ENCODE measurements at places on chromosomes 2 and 18.

GRCh38 chr18:80023173-80023572 lies 11.1 kb upstream of the RBFA start:
- DNase-seq: peak; percentile 8

DNA sequence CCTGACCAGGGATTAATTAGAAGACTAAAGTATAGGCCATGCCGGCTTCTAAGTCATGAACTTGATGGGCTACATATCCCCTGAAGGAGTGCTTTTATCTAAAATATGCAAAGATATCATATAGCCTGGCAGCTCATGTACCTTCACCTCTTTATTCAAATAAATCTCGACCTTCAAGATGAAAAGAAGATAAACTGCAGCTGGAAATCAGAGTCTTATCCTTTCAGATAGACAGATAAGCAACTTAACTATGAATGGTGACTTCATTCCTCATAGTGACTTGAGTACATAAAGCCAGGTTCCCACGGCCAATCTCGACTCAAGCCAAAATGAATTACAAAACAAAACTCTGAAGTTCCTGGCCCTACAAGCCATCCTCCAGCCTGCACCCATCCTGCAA lies 165.3 kb upstream of the KLHL29 start:
- no peak for DNase-seq

DNA sequence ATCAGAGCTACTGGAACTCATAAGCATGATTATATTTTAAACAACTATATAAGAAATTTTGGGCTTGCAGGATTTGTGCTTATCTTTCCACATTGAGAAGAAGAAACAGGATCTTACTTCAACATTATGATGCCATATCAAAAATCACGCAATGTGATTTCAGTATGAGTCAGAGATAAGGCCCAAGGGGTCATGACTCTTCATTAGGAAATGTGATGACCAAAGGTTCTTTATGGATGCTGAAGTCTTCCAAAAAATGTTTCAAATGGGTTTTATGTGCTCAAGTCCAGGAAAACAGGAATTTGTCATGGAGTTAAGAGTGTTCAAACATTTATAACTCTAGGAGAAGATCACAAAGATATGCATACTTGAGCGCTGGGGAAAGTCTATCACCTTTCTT lies 7.8 kb upstream of the SERPINB2 start:
- DNase-seq: no peak

- DNase-seq: no peak
Observed at GRCh38 chr2:198273660-198274059, 469.3 kb downstream of the PLCL1 start.

- DNase-seq: no peak
Observed at GRCh38 chr18:44889111-44889510, 208.4 kb downstream of the SETBP1 start.

GRCh38 chr18:71130351-71130750 lies 841.5 kb downstream of the SOCS6 start:
- DNase-seq: no peak

- no peak for DNase-seq
Observed at GRCh38 chr2:173623438-173624319, 269.0 kb downstream of the CDCA7 start.

DNA sequence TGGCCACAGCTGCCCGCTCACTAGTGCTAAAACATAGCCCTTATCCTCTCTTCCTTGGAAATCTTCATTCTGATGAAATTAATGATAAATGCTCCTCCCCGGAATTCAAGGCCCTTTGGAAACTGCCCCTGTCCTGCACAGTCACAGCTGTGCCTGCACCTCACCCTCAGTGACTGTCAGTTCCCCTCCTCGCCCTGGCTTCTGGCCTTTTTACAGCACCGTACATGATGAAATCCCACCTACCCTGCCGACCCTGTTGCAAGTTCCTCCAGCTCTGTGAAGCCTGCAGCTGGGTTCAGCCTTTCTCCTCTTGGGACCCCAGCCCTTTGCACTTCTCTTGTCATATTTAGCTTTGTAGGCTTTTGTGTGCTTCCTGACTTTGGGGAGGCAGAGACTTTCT lies 48.4 kb downstream of the DCDC2C start:
- DNase-seq: no peak

DNA sequence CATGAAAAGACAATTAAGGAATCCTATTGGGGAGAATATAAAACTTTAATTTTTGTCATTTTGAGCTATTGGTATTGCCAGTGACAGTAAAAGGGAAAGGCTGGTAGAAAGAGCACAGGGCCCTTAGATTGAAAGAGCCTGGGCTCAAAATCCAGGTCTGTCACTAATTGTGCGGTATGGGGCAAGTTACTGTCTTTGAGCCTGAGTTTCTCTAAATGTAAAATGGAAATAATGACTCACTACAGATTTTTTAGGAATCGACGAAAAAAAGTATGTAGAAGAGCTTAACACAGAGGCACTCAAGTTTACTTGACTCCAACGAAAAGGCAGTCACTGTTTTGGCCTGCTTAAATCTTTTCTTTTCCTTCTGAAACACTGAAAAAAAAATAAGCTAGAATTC lies 7.0 kb downstream of the NDUFV2 start:
- DNase-seq: no peak

- DNase-seq: no peak
Observed at GRCh38 chr2:80080957-80081356, 223.6 kb downstream of the LRRTM1 start.

GRCh38 chr2:41867553-41867952 lies 180.3 kb upstream of the PKDCC start:
- DNase-seq: no peak

DNA sequence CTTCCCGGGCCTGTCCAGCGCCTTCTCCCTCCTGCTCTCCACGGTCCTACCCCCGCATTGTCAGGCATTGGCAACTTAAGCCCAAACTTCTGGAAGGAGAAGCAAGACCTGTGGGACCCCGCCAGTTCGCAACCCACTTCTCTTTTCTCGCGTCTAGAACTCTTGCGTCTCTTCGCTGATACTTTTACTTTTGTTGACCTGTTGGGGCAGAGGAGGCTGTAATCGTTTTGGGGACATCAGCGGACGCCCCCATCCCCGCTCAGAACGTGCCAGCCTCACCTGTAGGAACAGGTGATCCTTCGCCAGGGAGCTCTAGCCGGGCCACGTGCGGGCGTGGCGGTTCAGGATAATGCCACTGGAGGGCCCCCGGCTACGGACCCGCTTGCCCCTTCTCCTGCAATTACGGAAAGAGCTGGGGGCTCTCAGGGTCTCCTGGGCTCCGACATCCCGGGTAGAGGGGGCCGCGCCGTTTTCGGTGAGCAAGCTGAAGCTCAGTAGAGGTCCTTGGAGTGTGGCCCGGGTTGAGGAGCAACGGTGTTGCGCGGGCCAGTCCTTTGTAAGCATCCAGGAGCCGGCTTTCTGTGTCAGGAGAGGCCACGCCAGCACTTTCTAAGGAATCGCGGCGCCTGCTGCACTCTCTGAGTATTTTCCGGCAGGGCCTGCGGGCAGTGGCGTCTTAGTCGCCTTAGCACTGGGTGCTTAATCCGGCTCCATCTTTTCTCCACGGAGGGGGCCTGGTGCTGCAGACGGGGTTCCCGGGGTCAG lies 1.6 kb downstream of the MTCL1 start:
- peak; percentile 65 for DNase-seq

GRCh38 chr2:38876407-38876806 lies 631 bp downstream of the MORN2 start:
- peak; percentile 11 for DNase-seq

- no peak for DNase-seq
Observed at GRCh38 chr18:23126376-23127056, 8.8 kb upstream of the CABLES1 start.

- no peak for DNase-seq
Observed at GRCh38 chr2:27849558-27850205, 40.5 kb downstream of the RBKS start.

All from ACHN (cell line).